ENCODE measurements at places on chromosomes 6 and 20.

GRCh38 chr20:19692100-19692499, 66.0 kb upstream of the RIN2 start:
- DNase-seq = no peak

DNA sequence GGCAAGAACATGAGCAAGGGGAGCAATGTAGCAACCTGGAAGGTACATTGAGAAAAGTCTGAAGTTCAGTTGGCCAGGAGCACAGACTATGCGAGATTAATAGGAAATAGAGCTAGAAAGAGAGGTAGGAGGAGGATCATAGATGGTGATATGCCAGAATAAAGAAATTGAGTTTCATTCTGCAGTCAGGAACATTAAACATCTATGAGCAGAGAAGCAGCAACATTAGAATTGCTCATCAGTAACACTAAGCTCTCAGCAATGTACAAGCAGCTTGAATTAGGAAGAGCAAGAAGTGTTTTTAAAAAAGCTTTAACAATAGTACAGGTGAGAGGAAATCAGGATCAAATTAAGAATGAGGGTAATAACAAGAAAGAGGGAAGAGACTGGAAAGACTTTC, 467.9 kb downstream of the PHF3 start:
- no peak for DNase-seq

GRCh38 chr20:4138056-4138455, 122.7 kb upstream of the RNF24 start:
- DNase-seq = no peak

DNA sequence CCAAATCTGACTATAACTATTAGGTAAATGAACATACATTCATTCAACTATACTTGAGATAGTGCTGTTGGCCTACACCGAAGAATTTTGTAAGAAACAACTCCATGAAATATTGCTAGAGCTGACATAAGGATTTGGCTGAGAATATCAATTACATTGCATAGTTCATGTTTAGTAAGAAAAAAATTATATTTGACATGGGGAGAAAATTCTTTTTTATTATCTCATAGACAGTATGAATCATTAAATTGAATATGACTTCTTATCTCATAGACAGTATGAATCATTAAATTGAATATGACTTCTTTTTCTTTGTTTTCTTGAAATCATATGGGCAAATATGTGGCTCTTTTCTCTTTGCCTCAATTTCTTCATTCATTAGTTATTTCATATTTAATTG, 212.3 kb upstream of the HSF2 start:
- DNase-seq = no peak

DNA sequence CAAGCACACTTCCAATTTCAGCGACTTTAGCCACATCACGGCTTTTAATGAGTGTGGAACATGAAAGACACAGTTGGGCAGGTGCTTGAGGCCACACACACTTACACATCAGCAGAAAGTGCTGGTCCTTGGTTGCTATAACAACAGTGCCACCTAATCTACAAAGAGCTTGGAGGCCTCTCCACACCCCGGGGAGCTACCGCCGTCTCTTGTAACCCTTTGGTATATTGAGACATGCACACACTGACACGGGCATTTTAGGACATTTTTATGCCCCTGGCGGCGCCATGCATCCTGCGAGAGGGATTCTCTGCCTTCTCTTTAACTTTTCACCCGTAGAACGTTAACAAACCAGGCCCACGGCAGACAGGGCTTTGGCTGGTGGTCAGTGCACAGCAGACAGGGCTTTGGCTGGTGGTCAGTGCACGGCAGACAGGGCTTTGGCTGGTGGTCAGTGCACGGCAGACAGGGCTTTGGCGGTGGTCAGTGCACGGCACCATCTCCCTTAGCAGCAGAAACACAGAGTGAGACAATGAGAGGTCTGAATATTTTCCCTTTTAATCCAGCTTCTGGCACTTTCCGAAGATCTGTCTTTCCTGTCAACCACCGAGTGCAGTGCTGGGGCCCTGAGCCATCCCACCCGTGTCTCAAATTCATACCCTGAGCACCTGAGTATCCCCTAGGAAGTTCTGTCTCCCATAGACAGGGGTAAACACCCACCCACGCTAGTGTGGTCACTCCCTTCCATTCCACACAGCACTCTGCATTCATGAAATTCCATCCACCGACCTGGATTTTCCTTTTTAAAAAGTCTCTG, 116.6 kb upstream of the RPS6KA2 start:
- DNase-seq = no peak

GRCh38 chr6:43699564-43700186, 12.1 kb upstream of the MRPS18A start:
- DNase-seq = no peak

DNA sequence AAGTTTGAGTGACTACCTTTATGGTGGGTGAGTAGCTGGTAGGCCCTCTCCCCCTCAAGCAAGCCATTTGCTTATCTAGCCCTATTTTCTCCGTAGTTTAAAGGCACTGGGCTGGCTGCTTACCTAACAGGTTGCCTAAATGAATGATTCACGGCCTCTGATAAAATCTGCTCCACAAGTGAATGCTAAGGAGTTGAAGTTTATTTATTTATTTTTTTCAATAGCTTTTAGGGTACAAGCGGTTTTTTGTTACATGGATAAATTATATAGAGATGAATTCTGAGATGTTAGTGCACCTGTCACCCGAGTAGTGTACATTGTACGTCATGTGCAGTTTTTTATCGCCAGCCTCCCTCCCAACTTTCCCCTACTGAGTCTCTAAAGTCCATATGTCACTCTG, 8.3 kb upstream of the CDH26 start:
- DNase-seq = no peak

- no peak for DNase-seq
Observed at GRCh38 chr20:38997622-38998021, 35.5 kb downstream of the DHX35 start.

DNA sequence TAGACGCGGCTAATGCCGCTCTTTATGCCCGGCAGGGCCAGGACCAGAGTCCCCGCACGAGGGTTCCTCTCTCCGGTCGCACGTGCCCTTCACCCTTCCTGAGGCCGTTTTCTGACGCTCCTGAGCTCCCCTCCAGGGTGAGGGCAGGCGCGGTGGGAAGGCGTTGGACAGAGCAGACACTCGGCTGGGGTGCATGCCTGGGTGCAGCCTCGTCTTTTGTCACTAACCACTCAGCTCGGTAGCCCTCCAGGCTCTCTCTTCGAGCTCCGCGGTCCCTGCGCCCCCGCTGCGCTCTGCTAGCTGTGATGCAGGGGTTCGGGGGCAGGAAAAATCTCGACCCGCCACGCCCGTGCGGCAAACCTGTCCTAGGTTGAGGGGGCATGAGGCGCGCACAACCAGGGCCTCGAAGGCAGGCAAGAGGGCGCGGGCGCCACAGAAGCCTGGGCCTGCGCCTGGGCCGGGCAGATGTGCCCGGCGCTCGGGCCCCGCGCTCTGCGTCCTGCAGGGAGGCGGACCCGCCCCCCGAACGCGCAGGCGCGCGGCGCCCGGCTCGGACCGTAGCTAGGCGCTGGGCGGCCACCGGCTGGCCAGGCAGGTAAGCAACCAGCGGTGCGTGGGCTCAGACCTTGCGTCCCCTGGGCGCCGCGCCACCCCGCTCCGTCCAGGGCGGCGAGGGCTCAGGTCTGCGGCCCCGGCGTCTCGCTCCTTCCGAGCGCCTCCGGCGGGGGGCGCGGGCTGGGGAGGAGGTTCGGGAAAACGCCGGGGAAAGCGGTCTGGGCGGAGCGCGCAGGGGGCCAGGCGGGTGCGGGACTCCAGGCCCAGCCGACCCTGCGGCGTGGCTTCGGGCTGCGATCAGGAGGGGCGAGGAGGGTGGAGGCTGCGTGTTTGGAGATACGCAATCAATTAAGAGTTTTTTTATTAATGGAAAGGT, at the start of gene L3MBTL1:
Gene L3MBTL1 (plus strand): TSS at position 548 of the 931 bp plus-strand sequence. CDS start 5,807 bp downstream, outside the sequence.
- peak; percentile 40 for DNase-seq

GRCh38 chr6:39855356-39855995, 63.3 kb downstream of the DAAM2 start:
- no peak for DNase-seq

GRCh38 chr6:27791182-27791943, 120.8 kb downstream of the OR2B2 start:
- peak; percentile 56 for DNase-seq

GRCh38 chr20:62971950-62972844, 19.7 kb downstream of the SLC17A9 start:
- peak; percentile 94 for DNase-seq

- no peak for DNase-seq
Observed at GRCh38 chr20:40658509-40658908, 30.5 kb downstream of the MAFB start.

- DNase-seq = no peak
Observed at GRCh38 chr20:45012682-45013302, 46.5 kb downstream of the STK4 start.

GRCh38 chr6:138590796-138591709, 91.8 kb upstream of the NHSL1 start:
- DNase-seq = peak; percentile 64

- no peak for DNase-seq
Observed at GRCh38 chr20:20663841-20664240, 48.6 kb downstream of the RALGAPA2 start.

DNA sequence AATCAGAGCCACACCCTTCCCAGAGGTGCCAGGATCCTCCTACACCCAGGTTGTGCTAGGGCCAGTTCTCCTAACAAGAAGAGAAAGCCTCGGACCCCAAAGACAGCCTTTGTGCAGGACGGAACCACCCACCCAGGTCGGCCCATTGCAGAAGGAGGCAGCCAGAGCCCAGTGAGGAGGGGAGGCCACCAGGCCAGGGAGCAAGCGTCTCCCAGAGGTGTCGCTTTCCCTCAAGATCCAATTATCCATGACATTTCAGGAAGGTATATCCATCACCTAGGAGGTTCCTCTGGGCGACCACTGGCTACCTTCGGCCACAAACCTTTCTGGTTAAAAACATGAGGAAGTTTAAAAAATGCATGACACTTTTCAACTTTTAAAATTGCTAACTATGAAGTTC, 87.4 kb upstream of the THBS2 start:
- DNase-seq = no peak

GRCh38 chr20:12659942-12660341, 348.8 kb upstream of the SPTLC3 start:
- DNase-seq = no peak

Data from neural crest cell (in vitro differentiated cells).